Kidney (tissue), 22 donors: ENCODE measurements at places on chromosomes 7 and 10. TPM values are rescaled to one million over a fixed set of nuclear protein-coding genes. Genes with fewer than 3 reads are reported as not detected.

- no peak overlapping the region for H3K4me3 ChIP-seq
- no peak for DNase-seq
- H3K36me3 ChIP-seq: no peaks in the 10 kb centered on the region
- H3K27ac ChIP-seq: no peak overlapping the region
- H3K27me3 ChIP-seq: no peaks in the 10 kb centered on the region
These were observed 354.2 kb downstream of the CXCL12 start for GRCh38 chr10:44030738-44031137.

DNA sequence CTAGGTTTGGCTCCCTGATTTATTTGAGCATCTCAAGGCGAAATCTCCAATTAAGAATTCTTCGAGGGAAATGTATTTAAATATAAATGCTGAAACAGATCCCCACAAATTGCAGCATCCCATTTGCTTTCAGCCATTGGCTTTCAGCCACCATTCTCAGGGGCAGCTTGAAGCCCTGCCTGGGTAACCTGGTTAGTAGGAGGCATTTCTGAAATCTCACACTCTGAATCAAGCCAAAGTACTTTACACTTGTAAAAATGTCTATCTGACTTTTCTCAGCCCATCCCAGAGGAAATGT, 49.1 kb downstream of the GCC1 start:
- no peak overlapping the region for H3K27ac ChIP-seq
- DNase-seq: peak; percentile 2
- H3K27me3 ChIP-seq: no peaks in the 10 kb centered on the region

FEZF1 gene
- not detected for total RNA-seq

DNA sequence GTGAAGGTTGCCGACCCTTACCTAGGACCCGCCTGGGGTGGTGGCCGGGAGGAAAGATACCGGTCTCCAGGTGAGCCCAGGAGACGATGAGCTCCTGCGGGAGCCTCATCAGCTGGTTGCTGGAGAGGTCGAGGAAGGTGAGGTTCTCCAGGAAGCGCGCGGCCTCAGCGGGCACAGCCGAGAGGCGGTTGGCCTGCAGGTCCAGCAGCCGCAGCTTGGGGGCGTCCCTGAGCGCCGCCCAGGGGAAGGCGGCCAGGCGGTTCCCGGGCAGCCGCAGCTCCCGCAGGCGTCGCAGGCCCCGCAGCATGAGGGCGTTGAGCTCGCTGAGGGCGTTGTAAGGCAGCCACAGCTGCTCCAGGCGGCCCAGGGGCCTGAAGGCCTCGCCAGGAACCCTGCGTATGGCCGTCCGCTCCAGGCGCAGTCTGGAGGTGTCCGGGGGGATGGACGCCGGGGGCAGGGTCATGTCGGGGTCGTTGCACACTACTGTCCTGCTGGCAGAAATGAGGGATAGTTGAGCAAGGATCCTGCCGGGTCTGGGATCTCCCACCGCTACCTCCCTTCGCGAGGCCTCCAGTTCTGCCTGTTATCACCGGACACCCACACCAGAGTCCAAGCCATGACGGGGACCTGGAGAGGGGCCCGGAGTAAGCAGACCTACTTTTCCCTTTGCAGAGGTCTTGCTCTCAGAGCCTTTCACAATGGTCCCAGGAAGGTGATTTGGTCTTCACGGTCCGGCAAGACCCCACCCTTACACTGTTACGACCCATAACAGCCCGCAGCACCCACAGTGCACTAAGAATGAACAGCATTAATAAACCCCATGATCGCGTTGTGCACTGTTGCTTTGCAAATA, 3.9 kb downstream of the LRIT1 start:
- H3K27me3 ChIP-seq: no peaks in the 10 kb centered on the region
- H3K27ac ChIP-seq: no peak overlapping the region
- no peaks in the 10 kb centered on the region for H3K4me1 ChIP-seq
- H3K36me3 ChIP-seq: no peaks in the 10 kb centered on the region
- no peak overlapping the region for H3K4me3 ChIP-seq

PSMC2 gene
- total RNA-seq: 98.8 TPM

DNA sequence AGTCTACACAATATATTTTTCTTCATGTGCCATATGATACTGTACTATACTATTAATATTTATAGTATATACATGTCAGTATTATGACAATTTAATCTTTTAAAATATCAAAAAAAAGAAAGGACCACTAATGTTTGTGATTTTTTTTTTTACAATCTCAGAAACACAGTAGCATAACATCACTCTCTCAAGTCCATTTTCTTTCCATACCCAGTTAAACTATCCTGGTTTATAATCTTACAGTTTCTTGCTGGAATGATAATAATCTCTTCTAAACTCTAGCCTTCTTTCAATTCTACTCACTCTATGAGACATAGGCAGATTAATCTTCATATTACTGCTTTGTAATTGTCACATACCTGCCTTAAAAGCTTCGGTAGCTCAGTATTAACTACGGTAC, 8.9 kb upstream of the PHYHIPL start:
- no peaks in the 10 kb centered on the region for H3K36me3 ChIP-seq
- no peaks in the 10 kb centered on the region for H3K27me3 ChIP-seq
- H3K4me1 ChIP-seq: no peaks in the 10 kb centered on the region

MUC3A gene
- 39.1 TPM for total RNA-seq

- H3K4me1 ChIP-seq: no peaks in the 10 kb centered on the region
- no peaks in the 10 kb centered on the region for H3K27me3 ChIP-seq
- no peak for DNase-seq
- no peak overlapping the region for H3K4me3 ChIP-seq
- no peak overlapping the region for H3K27ac ChIP-seq
These were observed 42.0 kb downstream of the PRR15 start for GRCh38 chr7:29605671-29606070.

- no peak overlapping the region for H3K27ac ChIP-seq
- no peaks in the 10 kb centered on the region for H3K27me3 ChIP-seq
- no peak overlapping the region for H3K4me3 ChIP-seq
- H3K36me3 ChIP-seq: no peaks in the 10 kb centered on the region
These were observed 227.4 kb upstream of the COBL start for GRCh38 chr7:51543801-51544553.

GRCh38 chr10:112875476-112876267, 74.4 kb upstream of the TCF7L2 start:
- H3K27me3 ChIP-seq: no peaks in the 10 kb centered on the region
- H3K27ac ChIP-seq: no peak overlapping the region
- DNase-seq: no peak
- H3K4me1 ChIP-seq: no peaks in the 10 kb centered on the region
- no peak overlapping the region for H3K4me3 ChIP-seq
- no peaks in the 10 kb centered on the region for H3K36me3 ChIP-seq

GRCh38 chr7:139744768-139745677, 32.8 kb downstream of the HIPK2 start:
- H3K27me3 ChIP-seq: no peaks in the 10 kb centered on the region
- no peaks in the 10 kb centered on the region for H3K36me3 ChIP-seq
- H3K4me3 ChIP-seq: peak overlapping the region; percentile 15
- DNase-seq: peak; percentile 48
- peaks cover 58% of the 10 kb centered on the region for H3K4me1 ChIP-seq

- H3K27ac ChIP-seq: no peak overlapping the region
- DNase-seq: no peak
- no peaks in the 10 kb centered on the region for H3K4me1 ChIP-seq
- no peaks in the 10 kb centered on the region for H3K27me3 ChIP-seq
- no peak overlapping the region for H3K4me3 ChIP-seq
- no peaks in the 10 kb centered on the region for H3K36me3 ChIP-seq
These were observed 326.5 kb upstream of the AOAH start for GRCh38 chr7:37050801-37051200.

GPR26 gene
- total RNA-seq: not detected

GRCh38 chr7:11336432-11336831, 362.8 kb downstream of the PHF14 start:
- H3K27ac ChIP-seq: no peak overlapping the region
- no peak for DNase-seq
- no peak overlapping the region for H3K4me3 ChIP-seq
- no peaks in the 10 kb centered on the region for H3K27me3 ChIP-seq
- no peaks in the 10 kb centered on the region for H3K36me3 ChIP-seq

ZC3HAV1L gene
- total RNA-seq: 16.1 TPM

DNA sequence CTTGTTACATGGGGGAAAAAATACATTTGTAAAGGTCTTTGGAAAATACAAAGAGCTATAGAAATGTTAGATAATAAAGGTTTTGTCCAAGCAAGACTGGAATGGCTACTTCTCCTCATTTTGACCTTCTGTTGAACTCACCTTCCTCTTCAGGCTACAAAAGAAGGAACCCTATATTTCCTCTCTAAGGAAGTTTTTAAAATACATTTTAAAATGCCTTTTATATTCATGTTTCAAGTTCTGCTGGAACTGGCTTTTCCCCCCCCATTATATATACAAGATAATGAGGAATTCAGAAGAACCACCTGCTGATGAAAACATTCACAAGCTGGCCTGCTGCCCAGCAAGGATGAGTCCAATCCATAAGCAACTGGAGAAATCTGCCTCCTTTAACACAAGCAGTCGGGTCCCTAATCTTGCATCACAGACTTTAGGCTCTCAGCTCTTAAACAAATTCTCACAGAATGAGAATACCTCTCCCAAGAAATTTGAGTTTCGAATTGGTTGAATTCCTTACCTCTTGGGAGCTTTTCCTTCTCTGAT, 44.6 kb downstream of the MTERF1 start:
- H3K4me1 ChIP-seq: no peaks in the 10 kb centered on the region
- H3K36me3 ChIP-seq: no peaks in the 10 kb centered on the region
- no peak overlapping the region for H3K27ac ChIP-seq
- no peak for DNase-seq
- no peak overlapping the region for H3K4me3 ChIP-seq

DNA sequence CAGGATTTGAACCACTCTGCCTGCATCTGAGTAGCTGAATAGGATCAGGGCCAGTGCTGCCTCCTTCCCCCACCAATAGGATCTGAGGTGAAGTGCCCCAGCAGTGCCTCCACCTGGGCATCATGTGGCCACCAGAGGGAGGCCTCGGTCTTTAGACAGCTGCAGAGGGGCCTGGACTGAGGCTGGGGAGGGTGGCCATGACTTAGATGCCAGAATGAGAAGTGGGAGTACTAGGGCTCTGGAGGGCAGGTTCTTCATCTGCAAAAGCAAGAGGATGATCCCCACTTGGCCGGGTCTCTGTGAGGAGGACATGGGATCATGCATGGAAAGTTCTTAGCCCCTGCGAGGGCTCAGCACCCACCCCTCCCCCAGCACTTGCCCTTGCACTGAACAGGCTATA, 56.9 kb downstream of the NEUROG3 start:
- H3K36me3 ChIP-seq: no peaks in the 10 kb centered on the region
- no peaks in the 10 kb centered on the region for H3K27me3 ChIP-seq
- no peaks in the 10 kb centered on the region for H3K4me1 ChIP-seq
- no peak overlapping the region for H3K27ac ChIP-seq

GRCh38 chr7:46432708-46433107, 511.6 kb upstream of the IGFBP3 start:
- no peak overlapping the region for H3K4me3 ChIP-seq
- no peaks in the 10 kb centered on the region for H3K27me3 ChIP-seq
- H3K27ac ChIP-seq: no peak overlapping the region
- no peak for DNase-seq
- H3K36me3 ChIP-seq: no peaks in the 10 kb centered on the region

LIPK gene
- not detected for total RNA-seq

- no peak overlapping the region for H3K4me3 ChIP-seq
- no peak for DNase-seq
- no peak overlapping the region for H3K27ac ChIP-seq
- no peaks in the 10 kb centered on the region for H3K4me1 ChIP-seq
- no peaks in the 10 kb centered on the region for H3K36me3 ChIP-seq
These were observed 307.6 kb downstream of the GFRA1 start for GRCh38 chr10:115965376-115965775.

- H3K36me3 ChIP-seq: no peaks in the 10 kb centered on the region
- peak overlapping the region; percentile 96 for H3K4me3 ChIP-seq
- peaks cover 17% of the 10 kb centered on the region for H3K4me1 ChIP-seq
- no peak for DNase-seq
- no peak overlapping the region for H3K27ac ChIP-seq
These were observed 172.6 kb downstream of the FAM107B start for GRCh38 chr10:14601872-14602725.

DNA sequence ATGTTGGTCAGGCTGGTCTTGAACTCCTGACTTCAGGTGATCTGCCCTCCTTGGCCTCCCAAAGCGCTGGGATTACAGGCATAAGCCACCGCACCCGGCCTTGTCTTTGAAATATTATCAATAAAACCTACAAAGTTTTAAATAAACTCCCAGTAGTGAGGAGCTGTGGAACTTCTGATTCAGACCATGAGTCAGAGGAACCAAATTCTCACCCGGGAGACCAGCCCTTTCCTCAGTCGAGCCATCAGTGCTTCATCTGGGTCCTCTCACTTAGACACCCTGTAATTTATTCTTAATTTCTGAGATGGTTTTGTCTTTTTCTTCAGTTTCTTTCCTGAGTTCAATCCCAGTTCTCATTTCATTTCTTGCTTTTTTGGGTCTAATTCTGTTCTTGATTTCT, 68.6 kb downstream of the DYNC2I1 start:
- no peak for DNase-seq
- H3K4me3 ChIP-seq: no peak overlapping the region
- H3K27me3 ChIP-seq: no peaks in the 10 kb centered on the region
- H3K4me1 ChIP-seq: no peaks in the 10 kb centered on the region
- no peak overlapping the region for H3K27ac ChIP-seq
- H3K36me3 ChIP-seq: peaks cover 52% of the 10 kb centered on the region

- no peaks in the 10 kb centered on the region for H3K36me3 ChIP-seq
- DNase-seq: no peak
- H3K27ac ChIP-seq: no peak overlapping the region
- no peaks in the 10 kb centered on the region for H3K27me3 ChIP-seq
- H3K4me1 ChIP-seq: no peaks in the 10 kb centered on the region
These were observed 83.0 kb downstream of the SGMS1 start for GRCh38 chr10:50540826-50541122.

DNA sequence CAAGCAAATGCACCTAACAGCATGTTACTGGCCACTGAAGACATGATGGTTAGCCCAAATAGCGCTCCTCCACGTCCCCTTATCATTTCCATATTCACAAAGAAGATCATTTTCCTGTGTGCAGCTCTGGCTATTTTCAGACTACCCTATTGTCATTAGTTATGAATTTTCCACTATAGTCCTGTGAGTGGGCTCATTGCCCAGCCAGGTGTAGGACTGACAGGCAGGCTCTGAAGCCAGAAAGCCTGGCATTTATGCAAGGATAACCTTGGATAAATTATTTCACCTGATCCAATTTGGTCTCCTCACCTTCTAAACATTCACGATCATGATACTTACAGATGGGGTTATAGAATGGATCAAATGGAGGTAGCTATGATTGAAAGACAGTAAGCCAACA, 104.6 kb downstream of the C10orf90 start:
- H3K4me3 ChIP-seq: no peak overlapping the region
- no peaks in the 10 kb centered on the region for H3K36me3 ChIP-seq
- no peaks in the 10 kb centered on the region for H3K4me1 ChIP-seq

GRCh38 chr7:127776776-127777386, 124.9 kb downstream of the SND1 start:
- no peak overlapping the region for H3K27ac ChIP-seq
- H3K27me3 ChIP-seq: no peaks in the 10 kb centered on the region
- peaks cover 2% of the 10 kb centered on the region for H3K4me1 ChIP-seq
- H3K36me3 ChIP-seq: no peaks in the 10 kb centered on the region
- DNase-seq: no peak
